ENCODE measurements at places on chromosomes 16 and 17.

- no peak for DNase-seq
Measured at GRCh38 chr16:88945473-88945872, 31.5 kb downstream of the CBFA2T3 start.

DNA sequence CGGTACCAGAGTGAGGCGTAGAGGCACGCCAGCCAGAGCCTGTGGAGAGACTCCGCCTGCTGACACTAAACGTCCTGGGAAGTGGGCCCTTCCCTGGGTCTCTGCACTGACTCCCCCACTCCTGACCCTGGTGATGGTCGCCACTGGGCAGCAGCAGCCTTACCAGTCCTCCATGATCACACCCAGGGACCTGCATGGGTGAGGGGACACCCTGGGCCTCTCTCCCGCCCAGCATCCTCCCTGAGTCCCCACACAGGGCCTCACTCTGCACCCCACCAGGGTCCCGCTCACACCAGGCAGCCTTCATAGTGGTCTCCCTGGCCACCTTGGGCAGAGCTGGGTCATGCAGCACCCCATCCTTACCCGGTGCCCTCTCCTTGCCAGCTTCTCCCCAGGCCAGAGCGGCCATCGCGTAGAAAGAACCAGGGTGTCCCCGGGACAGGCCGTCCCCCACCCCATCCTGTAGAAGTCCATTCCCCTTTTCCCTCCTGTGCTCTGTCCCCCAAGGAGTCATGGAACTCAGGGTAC is 10.7 kb downstream of the RGS11 start:
- no peak for DNase-seq

DNA sequence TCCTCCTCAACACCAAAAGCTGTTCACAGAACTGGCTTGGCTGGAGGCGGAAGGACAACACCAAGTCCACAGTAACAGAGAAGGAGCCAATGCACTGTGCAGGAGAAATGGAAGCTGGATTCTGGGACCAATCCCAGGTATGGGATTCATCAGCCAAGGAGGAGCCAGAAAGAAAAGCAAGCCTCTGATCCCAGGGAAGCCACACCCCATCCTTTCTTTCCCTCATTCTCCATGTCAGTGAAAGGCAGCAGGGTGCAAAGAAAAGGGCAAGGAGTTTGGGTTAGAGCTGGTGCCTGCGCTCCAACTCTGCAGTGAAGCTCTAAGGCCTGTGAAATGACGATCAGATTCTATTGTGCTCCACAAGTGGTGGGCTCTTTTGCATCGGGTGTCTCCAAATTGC is 11.0 kb downstream of the DCAKD start:
- DNase-seq: no peak

- no peak for DNase-seq
Measured at GRCh38 chr17:1177016-1177700, 2.6 kb downstream of the ABR start.

- peak; percentile 45 for DNase-seq
Measured at GRCh38 chr17:12070561-12070960, 49.9 kb downstream of the MAP2K4 start.

DNA sequence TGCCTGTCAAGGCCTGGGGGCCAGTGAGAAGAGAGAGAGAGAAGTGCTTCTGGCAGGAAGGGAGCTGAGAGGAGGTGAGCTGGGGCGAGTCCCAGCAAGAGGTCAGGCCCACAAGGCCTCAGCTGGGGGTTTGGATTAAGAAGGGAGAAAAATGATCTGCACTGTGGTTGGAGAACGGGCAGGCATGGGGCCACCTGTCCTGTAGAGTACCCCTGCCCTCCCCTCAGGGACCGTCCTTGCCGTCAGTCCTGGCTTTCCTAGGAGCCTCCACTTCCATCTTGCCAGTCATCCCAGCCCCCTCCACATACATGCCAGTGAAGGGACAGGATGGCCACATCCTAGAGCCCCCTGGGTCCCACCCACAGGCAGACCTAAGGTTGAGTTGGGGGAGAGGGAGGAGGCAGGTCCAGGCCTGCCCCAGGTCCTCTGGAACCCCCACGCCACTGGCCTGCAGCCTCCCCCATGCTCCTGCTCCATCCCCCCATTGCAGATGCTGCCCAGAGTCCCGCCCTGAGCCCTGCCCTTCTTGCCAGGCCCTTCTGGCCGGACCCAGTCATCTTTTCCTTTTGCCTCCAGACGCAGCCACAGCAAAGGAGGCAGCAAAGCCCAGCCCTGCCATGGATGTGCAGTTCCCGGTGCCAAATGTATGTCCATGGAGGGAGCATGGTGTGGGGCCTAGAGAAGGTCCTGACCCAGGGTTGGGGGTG is 18.9 kb downstream of the KATNB1 start:
- DNase-seq: no peak

DNA sequence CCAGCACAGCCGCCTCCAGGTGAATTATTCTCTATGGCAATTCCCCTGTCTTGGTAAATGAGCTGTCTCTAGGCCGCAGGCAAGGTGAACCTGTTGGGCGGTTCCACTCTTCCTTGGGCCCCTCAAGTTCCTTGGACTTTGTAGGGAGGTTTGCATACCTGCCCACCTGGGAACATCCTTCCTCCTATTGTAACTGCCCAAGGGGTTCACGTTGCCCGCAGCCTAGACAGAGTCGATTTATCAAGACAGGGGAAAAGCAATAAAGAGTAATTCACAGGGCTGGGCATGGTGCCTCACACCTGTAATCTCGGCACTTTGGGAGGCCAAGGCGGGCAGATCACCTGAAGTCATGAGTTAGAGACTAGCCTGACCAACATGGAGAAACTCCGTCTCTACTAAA is 122.5 kb downstream of the KCNJ18 start:
- DNase-seq: no peak

DNA sequence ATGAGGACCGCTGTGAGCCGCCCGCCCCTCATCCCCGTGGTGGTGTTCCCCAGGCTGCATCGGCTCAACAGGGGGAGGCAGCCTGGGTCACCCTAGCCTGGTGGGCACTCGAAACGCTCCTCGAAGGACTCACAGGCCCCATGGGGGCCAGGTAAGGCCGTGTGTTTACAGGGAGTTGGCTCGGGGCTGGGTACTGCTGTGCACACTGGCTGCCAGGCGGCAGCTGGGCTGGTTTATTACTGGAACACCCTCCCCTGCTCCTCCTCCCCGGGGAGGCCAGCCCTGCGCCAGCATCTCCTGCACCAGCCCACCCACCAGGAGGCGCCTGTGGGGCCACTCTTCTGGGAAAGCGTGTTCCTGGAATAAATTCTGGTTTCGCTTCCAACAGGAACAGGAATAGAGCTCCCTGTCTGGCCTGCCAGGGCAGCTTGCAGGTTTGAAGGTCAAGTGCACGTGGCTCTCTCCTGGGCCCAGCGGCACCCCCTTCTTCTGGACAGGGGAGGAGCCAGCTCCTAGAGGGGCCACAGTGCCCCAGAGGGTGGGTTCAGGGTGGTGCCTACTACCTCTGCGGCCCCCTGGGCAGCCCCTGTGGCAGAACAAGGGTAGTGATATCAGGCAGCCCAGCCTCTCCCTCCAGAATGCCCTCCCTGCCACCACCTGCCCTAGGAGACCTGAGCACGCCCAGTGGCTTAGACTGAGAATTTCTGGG is 11.3 kb downstream of the MCRIP1 start:
- DNase-seq: no peak

DNA sequence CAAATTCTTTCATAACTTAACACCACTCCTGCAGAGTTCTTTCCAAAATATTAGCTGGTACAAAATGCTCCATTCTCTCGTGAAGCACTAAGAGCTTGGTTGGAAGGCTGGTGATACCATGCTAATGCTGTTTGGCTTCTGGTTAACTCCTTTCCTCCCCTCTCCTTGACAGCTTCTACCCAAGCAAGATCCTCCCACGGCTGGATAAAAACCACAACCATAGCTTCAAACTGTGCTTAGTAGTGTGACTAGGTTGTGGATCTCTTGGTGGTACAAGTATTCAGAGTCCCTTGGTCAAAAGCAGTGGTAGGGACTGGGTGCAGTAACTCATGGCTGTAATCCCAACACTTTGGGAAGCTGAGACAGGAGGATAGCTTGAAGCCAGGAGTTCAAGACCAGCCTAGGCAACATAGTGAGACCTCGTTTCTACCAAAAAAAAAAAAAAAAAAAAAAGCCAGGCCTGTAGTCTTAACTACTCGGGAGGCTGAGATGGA is 2.3 kb downstream of the PHAF1 start:
- DNase-seq: no peak

DNA sequence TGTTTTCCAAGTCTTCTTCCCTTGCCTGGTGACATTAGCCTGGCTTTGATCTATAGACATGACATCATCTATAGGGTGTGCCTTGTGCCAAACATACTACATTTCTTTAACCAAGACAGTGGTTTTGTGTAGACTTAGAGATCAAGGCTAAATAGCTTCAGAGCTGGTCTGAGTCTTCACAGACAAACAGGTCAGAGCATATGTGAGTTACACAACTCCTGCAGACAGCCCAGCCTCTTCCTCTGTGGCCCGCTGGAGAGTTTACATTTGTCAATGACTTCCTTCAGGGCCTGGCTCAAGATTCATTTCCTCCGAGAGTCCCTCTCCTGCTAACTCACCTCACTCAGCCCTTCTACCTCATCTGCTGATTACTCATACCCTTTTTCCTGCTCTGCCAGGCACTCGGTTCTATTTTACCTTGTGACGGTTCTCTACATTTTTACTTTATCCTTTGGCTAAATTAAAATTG is 73.1 kb upstream of the TANC2 start:
- DNase-seq: peak; percentile 40

DNA sequence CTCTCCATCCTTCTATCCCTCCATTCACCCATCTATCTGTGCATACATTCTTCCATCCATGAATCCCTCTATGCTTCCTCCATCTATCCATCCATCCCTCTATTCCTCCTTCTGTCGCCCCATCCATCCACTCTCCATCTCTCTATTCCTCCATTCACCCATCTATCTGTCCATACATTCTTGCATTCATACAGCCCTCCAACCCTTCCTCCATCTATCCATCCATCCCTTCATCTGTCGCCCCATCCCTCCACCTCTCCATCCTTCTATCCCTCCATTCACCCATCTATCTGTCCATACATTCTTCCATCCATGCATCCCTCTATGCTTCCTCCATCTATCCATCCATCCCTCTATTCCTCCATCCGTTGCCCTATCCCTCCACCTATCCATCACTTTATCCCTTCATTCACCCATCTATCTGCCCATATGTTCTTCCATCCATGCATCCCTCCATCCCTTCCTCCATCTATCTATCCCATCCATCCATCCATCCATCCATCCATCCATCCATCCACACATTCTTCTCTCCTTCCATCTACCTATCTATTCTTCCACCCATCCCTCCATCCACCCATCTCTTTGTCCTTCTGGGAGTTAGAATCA is 272.5 kb upstream of the TNRC6C start:
- DNase-seq: no peak
